ENCODE measurements at places on chromosomes 16 and 17.

GRCh38 chr17:76510831-76511244 is 9.6 kb upstream of the RHBDF2 start:
- DNase-seq, result no peak

GRCh38 chr17:17467720-17468119 is 9.1 kb upstream of the MED9 start:
- no peak for DNase-seq

- no peak for DNase-seq
Measured at GRCh38 chr16:4762205-4762604, 4.8 kb downstream of the ZNF500 start.

DNA sequence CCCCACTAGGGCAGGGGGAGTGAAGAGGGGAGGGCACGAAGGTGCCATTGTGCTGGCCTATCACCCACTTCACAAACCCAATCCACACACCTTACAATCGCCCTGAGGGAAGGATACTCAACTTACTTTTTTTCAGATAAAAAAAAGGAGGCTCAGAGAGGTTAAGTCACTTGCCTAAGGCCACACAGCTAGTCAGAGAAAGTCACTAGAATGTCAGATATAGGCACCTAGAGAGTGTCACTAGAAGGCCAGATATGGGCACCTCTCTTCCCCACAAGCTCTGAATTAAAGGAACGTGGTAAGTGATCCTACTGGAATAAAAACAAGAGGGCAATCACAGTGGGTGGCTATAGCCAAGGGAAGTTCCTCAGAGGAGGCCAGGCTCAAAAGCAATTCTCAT is 204.5 kb upstream of the ASIC2 start:
- no peak for DNase-seq

DNA sequence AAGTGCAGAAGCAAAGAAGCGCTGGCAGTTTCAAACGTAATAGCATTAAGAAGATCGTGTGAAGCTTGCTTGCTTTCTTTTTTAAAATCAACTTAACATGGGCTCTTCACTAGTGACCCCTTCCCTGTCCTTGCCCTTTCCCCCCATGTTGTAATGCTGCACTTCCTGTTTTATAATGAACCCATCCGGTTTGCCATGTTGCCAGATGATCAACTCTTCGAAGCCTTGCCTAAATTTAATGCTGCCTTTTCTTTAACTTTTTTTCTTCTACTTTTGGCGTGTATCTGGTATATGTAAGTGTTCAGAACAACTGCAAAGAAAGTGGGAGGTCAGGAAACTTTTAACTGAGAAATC is 17.4 kb upstream of the RAB11FIP4 start:
- no peak for DNase-seq

DNA sequence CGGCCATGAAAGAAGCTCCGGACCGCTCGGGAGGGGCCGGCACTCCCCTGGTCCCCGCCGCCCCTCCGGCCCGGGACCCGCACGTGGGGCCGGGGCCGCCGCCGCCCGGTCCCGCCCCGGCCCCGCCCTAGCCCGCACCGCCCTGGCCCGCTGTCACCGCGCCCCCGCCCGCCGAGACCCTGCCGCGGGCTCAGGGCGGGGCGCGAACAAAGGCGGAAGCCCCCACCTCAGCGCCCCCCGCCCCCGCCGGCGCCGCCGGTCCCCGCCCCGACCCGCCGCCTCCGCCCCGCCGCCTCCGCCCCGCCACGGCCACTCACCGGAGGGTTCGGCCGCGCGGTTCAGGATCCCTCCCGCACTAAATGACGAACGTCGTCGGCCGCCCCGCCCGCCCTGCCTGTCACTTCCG is at the start of gene ARHGDIA:
TSS of gene ARHGDIA (minus strand) at position 357 of the 406 bp plus-strand sequence. CDS start 1,407 bp downstream, outside the sequence.
- no peak for DNase-seq

- DNase-seq, result no peak
Measured at GRCh38 chr16:974001-974601, 3.3 kb upstream of the LMF1 start.

- no peak for DNase-seq
Measured at GRCh38 chr17:66725956-66726355, 109.0 kb upstream of the CACNG5 start.

DNA sequence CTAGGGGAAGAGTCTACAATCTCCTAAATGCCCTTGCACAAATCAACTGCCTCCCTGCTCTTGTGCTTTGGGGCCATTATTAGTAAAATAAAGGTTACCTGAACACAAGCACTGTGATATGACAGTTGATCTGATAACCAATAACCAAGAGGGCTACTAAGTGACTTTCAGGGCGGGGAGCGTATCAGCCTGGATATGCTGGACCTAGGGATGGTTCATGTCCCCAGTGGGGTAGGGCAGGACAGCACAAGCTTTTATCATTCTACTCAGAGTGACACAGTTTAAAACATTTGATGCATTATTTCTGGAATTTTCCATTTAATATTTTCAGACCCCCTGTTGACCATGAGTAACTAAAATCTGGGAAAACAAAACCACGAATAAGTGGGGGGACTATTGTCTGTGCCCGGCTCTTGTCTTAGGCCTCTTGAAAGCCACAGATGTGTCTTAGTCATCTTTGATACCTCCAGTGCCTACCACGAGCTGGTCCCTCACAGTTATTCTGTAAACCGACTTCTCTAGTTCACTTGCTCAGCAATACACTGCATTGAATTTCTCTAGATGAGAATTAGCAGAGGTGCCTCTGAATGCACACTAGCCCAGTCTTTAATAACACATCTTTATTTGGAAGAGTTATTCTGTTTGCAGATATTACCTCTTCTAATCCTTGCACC is 94.6 kb upstream of the DHX40 start:
- no peak for DNase-seq

DNA sequence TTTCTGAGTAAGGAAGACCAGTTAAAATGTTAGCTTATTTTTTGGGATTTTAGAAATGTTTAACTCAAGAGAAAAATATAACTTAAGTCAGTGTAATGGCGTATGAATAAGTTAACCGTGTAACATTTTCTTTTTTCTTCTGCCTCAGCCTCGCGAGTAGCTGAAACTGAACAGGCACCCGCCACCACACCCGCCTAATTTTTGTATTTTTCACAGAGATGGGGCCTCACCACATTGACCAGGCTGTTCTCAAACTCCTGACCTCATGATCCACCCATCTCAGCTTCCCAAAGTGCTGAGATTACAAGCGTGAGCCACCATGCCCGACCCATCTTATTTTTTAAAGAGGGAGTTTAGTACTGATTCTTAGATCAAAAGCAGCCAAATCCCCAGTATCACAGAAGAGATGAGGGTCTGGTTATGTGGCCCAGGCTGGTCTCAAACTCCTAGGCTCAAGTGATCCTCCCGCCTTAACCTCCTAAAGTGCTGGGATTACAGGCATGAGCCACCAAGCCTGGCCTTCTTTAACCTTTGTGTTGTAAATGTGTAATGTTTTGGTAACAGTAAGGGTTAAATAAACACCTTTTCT is 16.8 kb downstream of the PITPNC1 start:
- DNase-seq, result no peak

Measured in endothelial cell (in vitro differentiated cells).